ENCODE measurements at places on chromosomes 3 and 15.

DNA sequence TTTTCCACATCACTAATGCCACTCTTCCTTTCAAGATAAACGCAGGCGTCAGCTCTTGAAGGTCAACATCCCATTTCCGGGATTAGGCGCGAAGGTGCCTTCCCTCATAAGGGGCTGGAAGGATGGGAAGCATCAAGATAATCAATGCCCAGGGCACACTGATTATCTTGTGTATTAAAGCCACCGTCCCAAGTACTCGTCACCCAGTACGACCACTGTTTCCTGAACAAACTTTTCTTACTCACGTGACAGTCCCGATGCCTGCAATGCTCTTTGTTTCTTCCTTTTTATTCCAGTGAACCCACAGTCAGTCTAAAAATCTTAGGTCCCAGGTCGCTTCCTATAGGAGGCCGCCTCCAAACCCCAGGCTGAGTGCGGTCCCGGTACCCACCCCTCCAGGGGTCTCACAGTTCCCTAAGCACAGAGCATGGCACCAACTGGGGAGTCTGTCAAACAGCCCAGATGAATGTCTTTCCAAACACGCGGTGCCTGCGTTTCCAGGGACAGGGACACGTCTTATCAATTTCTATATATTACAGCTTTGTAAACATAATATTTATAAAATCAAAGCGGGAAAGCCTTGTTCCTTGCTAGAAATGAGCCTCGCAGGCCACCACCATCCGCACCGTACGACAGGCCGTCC lies 589 bp downstream of the ANAPC13 start:
- no peak for DNase-seq

- DNase-seq: no peak
Observed at GRCh38 chr3:85554153-85554552, 595.4 kb downstream of the CADM2 start.

DNA sequence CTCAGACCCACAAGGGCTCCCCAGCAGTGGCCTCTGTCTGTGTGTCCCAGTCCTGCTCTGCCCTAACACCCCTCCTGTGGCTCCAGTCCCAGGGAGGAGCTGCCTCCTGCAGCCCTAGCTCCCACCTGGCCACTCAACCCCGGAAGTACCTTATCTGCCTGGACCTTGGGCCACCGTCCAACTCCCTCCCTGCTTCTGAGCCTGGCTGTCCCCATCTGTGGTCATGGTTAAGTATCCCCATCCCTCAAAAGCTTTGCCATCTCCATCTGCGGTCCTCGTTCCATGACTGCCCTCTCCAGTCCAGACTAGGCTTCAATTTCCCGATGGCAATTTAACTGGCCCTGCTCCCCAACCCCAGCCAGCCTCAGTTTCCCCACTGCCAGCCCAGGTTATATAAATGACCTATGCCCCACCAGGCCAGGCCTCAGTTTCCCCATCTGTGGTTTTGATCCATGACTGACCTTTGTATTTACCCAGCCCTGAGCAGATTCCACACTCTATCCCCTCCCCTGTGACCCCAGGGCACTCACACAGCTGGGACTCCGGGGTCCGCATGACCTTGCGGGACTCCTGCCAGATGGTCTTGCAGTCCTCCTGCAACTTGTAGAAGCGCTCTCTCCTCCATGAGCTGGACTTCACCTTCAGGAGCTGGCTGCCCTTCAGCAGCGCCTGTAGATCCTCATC lies 9.6 kb downstream of the PLCD1 start:
- no peak for DNase-seq

GRCh38 chr15:75153087-75153486 lies 48.6 kb upstream of the C15orf39 start:
- no peak for DNase-seq

- no peak for DNase-seq
Observed at GRCh38 chr3:184582646-184583577, 21.3 kb downstream of the EPHB3 start.

DNA sequence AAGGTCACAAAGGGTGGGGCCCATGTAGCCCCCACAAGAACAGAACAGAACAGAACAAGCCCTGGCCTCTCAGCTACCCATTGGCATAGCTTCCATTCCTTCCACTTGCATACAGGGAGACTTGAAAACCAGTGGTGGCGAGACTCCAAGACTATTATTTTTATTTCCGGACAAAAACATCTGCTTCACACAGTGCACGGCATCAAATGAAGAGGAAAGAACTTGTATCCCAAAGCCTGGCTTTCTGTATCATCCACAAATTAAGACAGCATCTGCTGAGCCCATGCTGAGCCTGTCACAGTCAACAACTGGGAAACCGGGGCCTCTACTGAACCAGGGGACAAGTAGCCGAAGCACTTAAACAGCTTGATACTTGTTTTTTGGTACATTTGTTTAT lies 56.0 kb downstream of the CLEC3B start:
- no peak for DNase-seq

DNA sequence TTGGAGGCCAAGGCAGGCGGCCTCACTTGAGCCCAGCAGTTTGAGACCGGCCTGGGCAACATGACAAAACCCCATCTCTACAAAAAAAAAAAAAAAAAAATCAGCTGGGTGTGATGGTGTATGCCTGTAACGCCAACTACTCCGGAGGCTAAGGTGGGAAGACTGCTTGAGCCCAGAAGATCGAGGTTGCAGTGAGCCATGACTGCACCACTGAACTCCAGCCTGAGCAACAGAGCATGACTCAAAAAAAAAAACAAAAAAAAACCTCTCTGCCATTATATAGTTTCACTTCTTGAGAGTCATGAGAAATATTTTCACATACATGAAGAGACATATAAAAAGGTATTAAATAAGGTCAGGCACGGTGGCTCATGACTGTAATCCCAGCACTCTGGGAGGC lies 45.9 kb upstream of the CP start:
- DNase-seq: no peak
